ENCODE measurements at places on chromosomes 3 and 15. TPM values are rescaled to one million over a fixed set of nuclear protein-coding genes. Genes with fewer than 3 reads are reported as not detected.

DNA sequence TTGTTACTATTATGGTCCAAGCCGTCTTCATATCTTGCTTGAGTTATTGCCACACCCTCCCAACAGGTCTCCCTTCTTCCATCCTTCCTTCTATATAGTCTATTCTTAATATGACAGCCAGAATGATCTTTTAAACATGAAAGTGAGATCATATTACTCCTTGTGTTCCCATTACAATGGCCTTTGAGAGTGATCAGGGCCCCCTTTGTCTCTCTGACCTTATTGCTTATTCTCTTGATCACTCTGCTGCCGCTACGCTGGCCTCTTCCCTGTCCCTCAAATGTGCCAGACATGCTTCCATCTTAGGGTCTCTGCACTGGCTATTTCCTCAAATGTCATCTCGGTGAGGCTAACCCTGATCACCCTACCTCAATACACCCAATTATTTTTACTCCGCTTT, 38.1 kb downstream of the UBE2E2 start:
- DNase-seq = no peak

GRCh38 chr3:48077815-48078214, 61.6 kb upstream of the MAP4 start:
- no peak for DNase-seq

DNA sequence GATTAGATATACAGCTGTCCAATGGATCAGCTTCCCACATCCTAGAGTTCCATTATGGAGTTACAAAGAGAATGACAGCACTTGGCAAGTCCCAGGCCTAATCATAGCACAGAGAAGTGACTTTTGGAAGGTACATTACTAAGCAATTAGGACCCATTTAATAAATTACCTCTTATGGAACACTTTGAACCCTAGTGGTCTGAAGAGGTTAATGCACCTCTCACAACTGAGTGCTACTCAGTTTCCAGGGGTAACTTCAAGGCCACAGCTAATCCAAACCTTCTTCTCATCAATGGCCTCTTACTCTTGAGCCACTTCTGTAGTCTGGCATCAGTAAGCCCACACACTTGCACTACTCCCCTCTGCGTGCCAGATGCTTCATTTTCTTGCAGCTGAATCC, 34.9 kb upstream of the MEIS2 start:
- DNase-seq = no peak

CYP1A2 gene
- total RNA-seq = 0.14 TPM

GRCh38 chr3:156449710-156450574, 105.0 kb downstream of the SSR3 start:
- DNase-seq = no peak

ZPLD1 gene
- 14.2 TPM for total RNA-seq

SSUH2 gene
- 2.8 TPM for total RNA-seq

GRCh38 chr3:184175506-184175905, 851 bp downstream of the AP2M1 start:
- DNase-seq = no peak

PTPN9 gene
- 35.4 TPM for total RNA-seq

DNA sequence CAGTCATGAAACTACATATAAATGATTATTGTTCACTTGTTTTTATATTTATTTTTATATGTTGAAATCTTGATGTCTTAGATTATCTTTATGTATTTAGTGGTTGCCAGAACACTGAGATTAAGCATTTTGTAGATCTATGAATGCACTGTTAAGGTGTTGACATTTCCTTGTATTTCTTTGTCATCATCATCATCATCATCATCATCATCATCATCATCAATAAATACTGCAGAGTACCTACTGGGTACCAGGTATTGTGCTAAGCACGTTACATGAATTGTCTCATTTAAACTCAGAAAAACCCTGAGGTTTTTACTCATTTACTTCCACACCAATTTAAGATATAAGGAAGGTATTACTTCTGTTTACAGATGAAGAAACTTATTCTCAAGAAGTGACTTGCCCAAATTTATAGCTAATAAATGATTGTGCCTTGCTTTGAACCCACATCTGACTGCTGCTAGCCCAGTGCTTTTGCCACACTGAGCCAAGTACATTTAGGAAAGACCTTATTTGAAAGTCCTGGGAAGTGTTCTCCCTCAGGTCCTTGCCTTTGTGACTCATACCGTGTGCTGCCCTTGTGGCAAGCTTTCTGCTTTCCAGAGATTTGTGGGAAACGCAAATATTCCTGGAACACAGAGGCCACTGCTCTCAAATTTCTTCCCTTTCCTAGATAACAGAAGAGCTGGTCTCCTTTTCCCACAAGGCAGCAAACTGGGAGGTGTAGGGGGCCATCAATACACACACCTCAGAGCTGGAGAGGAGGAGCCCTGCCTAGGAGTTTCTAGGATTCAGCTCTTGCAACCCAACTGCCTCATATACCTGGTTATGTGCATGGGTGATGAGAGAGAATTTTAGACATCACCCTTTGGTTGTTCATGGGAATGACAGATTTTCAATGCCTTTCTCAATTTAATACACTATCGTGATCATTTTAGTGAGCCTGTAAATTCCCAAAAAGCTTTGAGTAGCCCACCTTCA, 115.4 kb upstream of the C15orf61 start:
- DNase-seq = no peak

- DNase-seq = no peak
Observed at GRCh38 chr3:31848163-31848818, 132.8 kb downstream of the OSBPL10 start.

All from mucosa of gallbladder (tissue), 1 donor.